Choroid plexus epithelial cell (primary cell): ENCODE measurements at places on chromosomes 13 and 19.

DNA sequence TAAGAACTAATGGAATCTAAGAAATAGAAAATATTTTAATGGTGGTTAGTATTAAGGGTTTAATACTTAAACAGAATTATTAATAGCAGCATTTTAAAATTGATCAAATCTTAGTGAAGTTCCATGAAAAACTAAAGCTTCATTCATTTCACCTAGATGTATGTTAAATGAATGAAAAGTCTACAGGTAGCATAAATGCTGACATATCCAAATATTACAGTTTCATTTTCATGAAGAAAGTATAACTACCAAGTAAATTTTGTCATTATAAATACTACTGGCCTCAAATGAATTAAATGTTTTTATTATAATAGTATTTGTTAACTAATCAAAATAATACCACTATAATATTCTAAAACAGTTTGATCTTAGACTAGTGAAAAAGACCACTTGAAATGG is 403.3 kb downstream of the LIG4 start:
- no peak for DNase-seq

GRCh38 chr19:54448040-54448773 is 792 bp upstream of the LENG8 start:
- DNase-seq: peak; percentile 56

GRCh38 chr13:20049558-20050473 is 91.3 kb downstream of the ZMYM2 start:
- DNase-seq: peak; percentile 19

DNA sequence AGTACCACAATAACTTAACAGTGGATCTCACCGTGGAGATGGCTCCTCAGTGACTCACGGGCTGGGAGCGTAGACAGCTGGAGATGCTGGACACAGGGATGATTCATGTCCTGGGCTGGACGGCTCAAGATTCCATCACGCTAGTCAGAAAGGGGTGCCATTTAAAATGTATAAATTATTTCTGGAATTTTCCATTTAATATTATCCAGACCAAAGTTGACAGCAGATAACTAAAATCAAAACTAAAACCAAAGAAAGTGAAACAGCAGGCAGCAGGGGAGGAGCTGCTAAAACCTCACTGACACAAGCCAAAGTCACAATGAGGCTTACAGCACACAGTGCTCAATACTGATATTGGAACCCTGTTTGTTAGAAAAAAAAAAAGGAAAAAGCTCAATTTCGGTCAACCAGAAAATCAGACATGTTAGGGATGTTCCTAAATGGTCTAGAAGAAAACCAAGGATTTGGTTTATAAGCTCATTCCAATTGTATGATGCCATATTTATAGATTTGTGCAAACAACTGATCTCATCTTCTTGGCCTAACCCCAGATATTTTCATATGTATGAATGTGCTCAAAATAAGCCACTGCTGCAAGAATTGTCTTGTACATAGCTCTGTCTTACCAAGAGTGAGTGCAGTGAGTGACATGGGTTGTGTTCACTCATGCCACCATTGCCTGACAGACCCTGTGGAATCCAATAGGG is 111.8 kb downstream of the SACS start:
- DNase-seq: peak; percentile 97

GRCh38 chr19:48391100-48392005 is at the start of gene KDELR1:
Gene KDELR1 (minus strand): TSS chr19:48391551. CDS start chr19:48391358, 193 bp downstream.
- peak; percentile 76 for DNase-seq

DNA sequence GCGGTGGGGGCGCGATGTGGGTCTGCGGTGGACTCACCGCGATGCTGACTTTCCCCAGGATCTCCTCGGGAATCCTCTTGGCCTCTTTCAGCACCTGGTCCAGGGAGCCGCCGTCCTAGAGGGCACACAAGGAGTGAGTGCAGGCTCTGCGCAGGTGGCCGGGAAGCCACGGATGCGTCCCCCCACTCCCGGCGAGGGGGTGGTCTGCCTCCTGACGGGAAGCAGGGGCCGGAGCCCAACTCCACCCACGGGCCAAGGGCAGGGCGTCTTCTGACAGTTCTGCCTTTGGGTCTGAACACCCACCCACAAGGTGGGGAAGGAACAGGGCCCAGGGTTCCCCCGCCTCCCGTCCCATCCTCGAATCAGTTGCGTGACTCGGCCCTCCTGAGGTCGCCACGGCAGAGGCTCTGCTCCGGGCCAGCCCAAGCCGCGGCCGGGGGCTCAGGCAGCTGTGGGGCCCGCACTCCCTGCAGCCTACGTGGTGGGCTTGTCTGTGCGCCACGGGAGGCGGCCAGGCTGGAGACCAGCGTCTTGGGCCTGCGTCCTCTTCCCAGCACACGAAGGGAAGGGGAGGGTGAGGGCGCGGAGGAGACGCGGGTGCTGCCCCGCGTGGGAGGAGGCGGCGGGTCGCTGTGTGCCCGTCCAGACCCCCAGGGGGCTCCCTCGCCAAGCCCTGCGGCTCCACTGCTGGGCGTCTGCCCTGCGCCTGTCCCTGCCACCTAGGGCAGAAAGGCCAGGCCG is 21.4 kb downstream of the MAP2K2 start:
- no peak for DNase-seq

DNA sequence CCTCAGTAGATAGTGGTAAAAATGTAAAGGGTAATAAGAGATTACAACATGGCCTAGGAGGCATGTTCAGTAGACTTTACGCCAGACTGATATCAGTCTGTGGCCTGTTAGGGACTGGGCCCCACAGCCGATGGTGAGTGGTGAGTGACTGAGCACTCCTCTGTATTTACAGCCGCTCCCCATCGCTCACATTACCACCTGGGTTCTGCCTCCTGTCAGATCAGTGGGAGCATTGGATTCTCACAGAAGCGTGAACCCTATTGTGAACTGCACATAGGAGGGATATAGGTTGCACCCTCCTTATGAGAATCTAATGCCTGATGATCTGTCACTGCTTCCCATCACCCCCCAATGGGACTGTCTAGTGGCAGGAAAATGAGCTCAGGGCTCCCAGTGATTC is 17.9 kb downstream of the NLRP11 start:
- no peak for DNase-seq

- peak; percentile 71 for DNase-seq
These were observed 89.2 kb downstream of the RGCC start for GRCh38 chr13:41546372-41547190.

GRCh38 chr13:104967836-104968630 is 1567.4 kb downstream of the EFNB2 start:
- no peak for DNase-seq

DNA sequence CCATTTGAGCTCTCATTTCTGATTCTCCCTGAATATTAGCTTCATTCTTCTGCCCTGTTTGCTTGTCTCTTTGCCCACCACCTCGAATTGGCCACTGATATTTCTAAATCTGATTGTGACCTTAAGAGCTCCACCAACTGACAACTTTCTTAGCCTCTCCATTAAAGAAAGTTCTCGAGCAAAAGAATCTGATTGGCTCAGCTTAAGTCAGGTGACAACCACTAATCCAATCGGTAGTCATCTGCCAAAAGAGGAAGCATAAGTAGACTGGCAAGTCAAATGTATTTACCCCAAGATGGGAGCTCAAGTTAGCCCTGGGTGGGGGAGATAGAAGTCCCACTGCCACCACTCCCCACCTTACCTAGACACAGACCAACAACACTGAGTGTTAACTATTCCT is 41.5 kb downstream of the NOTCH3 start:
- DNase-seq: peak; percentile 43

- DNase-seq: peak; percentile 69
These were observed 1651.9 kb upstream of the MIR17HG start for GRCh38 chr13:89695343-89696257.

- DNase-seq: peak; percentile 52
These were observed 172.2 kb downstream of the COL4A1 start for GRCh38 chr13:110134801-110135200.

GRCh38 chr19:20235156-20235555 is 68.1 kb downstream of the ZNF486 start:
- no peak for DNase-seq

DNA sequence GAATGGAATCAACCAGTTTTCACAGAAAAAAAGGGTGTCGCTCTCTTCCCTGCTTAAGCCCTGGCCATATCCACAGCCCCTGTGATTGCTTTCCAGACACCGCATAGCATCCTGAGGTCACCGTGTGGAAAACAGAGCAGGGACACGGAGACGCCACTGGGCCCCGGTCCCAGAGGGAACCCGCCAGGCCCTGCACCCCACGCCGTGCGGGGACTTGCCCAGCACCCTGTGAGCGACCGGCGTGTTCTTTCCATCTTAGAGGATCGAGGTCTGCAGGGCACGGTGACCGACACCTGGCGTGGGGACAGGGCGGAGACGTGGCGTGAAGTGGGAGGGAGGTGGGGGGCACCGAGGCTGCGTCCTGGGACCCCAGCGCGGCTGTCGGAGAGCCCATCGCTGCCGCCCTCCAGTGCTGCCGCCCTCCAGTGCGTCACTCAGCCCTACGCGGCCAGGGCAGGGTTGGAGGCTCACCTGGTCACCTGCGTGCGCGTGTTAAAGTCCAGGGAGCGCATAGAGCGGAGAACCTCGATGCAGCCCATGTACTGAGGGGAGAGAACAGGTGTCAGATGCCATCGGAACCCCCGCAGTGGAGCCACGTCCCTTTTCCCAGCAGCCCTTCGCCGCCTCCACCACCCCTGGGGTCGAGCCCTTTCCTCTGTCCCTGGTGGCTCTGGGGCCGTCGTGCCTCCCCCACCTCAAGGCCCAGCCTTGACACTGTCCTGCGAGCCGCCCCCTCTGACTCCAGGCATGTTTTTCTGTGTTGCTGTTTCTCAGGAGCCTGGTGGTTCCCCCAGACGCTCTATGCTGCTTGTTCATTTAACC is 20.2 kb downstream of the SHC2 start:
- DNase-seq: no peak

DNA sequence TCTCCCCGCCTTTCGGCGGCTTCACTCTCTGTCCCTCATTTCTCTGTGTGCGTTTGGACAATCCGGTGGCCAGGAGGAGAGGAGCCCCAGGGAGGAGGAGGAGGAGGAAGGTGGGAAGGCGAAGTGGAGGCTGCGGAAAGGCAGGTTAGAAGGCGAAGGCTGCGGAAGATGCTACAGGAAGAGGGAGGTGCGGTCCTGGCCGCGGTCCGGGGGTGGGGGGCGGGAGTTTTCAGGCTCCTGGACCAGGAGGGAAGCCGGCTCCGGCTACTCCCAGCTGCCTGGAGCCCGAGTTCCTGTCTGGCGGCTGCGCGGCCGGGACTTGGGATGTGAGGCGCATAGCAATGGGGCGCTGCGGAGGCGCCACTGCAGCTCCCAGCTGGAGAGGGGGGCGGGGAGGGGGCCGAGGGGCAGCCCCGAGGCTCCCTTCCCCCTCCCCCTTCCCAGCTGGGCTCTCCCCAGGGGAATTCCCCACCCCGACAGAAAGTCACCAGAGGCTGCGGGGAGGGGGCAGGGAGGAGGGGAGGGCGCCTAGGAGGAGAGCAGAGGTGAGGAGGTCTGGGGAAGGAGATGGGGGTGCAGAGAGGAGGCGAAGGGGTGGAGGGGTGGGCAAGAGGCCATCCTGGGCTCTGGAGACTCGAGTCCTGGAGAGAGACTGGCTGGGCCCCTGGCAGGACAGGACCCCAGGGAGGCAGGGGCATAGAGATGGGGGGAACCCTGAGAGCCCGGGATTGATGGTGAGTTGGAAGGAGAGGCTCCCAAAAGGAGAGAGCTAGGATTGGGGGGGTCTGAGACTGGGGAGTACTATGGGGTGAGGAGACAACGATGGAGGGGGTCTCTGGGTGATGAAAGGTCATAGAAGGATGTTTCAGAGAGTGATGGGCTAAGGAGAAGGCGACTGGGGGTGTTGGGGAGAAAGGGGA is 2.0 kb downstream of the LRRC4B start:
- no peak for DNase-seq

- DNase-seq: no peak
These were observed 1.5 kb downstream of the CEBPA start for GRCh38 chr19:33300894-33301143.

DNA sequence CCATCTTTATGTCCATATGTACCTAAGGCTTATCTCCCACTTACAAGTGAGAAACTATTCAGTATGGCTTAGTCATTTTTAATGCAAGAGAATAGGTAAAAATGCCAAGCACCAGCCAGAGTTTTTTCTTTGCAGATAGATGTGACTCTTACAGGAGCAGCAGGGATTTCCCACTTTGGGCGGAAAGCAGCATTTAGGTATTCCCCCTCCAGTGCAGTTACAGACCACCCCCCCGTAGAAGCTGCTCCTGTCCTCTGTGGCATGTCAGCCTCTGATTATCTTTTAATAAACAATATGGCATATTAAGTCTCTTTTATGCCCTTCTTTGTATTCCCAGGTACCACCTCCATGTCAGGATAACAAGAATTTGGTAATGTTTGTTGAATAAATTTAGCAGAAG is 24.7 kb upstream of the USPL1 start:
- DNase-seq: no peak

GRCh38 chr19:14006085-14006765 is at the start of gene RFX1:
Gene RFX1 (minus strand): TSS chr19:14006320. CDS start chr19:13993843, 12,477 bp downstream.
- DNase-seq: peak; percentile 100

- DNase-seq: no peak
These were observed 12.5 kb downstream of the CAPN12 start for GRCh38 chr19:38731654-38732301.

- DNase-seq: no peak
These were observed 3.2 kb downstream of the CIB3 start for GRCh38 chr19:16170134-16170533.

GRCh38 chr19:34664168-34664567 is 12.8 kb downstream of the SCGB2B2 start:
- no peak for DNase-seq

GRCh38 chr13:51841732-51842131 is 3.2 kb downstream of the TMEM272 start:
- DNase-seq: no peak

DNA sequence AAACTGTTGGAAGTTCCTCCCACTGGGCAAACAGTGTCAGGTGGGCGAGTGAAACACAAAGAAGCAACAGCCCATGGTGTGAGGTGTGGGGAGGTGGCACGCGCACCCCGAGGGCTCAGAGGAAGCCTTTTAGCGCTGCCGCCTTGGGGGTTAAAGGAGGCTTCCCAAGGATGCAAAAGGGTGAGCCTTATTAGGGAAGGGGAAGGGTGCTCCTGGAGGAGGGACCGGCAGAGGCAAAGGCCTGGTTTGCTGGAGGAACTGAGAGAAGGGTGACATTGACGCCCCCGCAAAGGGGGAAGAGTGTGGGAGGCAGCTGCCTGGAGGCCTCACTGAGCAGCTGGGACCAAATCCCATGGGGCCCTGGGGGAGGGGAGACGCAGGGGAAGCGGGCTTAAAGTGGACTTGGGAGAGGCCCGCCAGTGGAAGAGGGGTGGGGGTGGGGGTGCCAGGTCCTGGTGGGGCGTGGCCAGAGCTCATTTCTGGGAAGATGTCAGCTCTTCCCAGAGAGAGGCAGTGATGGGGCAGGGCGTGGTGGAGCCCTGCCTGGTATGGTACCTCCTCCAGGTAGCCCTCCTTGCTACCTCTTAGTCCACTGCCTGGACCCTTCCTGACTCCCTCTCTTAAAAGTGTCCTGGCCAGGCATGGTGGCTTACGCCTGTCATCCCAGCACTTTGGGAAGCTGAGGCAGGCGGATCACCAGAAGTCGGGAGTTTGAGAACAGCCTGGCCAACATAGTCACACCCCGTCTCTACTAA is 12.0 kb upstream of the FCHO1 start:
- no peak for DNase-seq

- DNase-seq: no peak
These were observed 142.0 kb downstream of the DLEU7 start for GRCh38 chr13:50701469-50701868.

- DNase-seq: peak; percentile 66
These were observed 2.6 kb upstream of the DHRS12 start for GRCh38 chr13:51806566-51806965.
